ENCODE measurements at places on chromosomes 1 and 21. TPM values are rescaled to one million over a fixed set of nuclear protein-coding genes. Genes with fewer than 3 reads are reported as not detected.

Gene FCGR3A
- total RNA-seq: not detected

- no peak for DNase-seq
Observed at GRCh38 chr1:100736746-100737145, 17.2 kb downstream of the VCAM1 start.

Gene POU3F1
- 83.3 TPM for total RNA-seq

- DNase-seq: no peak
Observed at GRCh38 chr21:39384674-39385298, 35.9 kb upstream of the HMGN1 start.

Gene NAV1
- 48.2 TPM for total RNA-seq

DNA sequence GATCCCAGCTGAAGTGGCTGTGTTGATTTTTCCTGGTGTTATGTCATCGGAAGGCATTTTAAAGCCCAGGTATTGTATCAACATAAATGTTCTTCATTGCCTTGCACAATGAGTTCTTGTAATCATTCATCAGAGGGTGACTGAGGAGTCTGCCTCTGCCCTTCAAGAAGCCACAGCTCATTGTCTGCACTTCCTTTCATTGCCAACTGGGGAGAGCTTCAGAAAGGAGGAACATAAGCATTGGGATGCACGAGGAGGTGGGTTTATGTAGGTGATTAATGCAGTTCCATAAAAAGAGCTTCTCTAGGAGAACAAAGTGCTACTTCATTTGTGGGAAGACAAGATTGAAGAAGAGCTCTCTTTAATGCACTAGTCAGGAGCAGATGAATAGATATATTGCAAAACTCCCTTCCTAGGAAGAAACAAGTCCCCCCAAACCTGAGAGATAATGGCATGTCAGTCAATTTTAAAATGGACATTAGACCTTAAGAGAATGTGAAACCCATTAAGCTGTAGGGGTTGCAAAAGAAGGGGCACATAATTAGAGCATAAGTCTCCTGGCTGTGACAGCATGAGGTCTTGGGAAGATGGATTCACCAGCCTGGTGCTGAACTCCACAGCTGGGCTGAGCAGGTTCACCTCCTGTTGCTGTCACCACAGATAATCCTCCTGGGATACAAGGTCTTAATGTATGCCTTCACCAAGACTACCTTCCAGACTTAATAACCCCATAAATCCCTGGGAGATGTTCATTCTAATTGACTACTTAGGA is 124.6 kb downstream of the BACH1 start:
- no peak for DNase-seq

Gene PPIH
- total RNA-seq: 79.0 TPM
